ENCODE measurements at places on chromosomes 1 and 21.

- no peak for DNase-seq
These were observed 607 bp downstream of the BTG3 start for GRCh38 chr21:17612023-17612564.

DNA sequence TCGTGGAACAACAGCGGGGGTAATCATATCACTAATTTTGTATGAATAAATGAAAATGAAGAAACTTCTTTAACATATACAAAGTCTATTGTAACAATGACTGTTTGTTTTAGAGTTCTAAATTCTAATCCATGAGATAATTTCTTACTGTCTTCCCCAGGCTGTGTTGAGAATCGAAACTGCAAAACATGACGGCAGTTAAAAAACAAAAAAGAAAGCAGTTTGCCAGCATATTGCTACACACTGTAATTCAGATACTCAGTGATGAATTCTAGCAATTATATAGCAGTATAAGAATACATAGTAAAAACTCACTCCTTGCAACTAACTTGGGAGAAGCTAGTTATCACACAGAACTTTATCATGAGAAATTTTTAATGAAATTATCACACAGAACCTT is 22.1 kb downstream of the INSL5 start:
- DNase-seq = no peak

DNA sequence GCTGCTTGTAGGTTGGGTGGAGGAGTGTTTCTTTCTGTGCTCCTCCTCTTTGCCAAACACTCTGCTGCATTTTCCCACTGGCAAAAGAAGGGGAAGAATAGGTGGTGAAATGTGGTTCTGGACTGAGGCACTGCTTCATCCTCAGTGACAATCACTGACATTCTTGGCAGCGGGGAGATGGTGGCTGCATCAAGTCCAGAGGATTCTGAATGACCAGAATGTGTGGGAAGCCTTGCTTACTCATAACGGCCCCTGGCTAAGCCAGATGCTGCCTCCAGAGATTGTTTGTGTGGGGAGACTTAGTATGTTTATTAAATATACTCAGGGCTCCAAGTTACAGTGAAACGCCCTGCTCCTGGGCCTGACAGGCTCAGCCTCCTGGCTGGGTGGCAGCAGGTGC is 160.3 kb downstream of the CACNA1E start:
- DNase-seq = no peak

- DNase-seq = no peak
These were observed 147.9 kb upstream of the POU3F1 start for GRCh38 chr1:38194472-38194871.

- DNase-seq = no peak
These were observed 32.6 kb downstream of the TMEM200B start for GRCh38 chr1:29090937-29091618.

DNA sequence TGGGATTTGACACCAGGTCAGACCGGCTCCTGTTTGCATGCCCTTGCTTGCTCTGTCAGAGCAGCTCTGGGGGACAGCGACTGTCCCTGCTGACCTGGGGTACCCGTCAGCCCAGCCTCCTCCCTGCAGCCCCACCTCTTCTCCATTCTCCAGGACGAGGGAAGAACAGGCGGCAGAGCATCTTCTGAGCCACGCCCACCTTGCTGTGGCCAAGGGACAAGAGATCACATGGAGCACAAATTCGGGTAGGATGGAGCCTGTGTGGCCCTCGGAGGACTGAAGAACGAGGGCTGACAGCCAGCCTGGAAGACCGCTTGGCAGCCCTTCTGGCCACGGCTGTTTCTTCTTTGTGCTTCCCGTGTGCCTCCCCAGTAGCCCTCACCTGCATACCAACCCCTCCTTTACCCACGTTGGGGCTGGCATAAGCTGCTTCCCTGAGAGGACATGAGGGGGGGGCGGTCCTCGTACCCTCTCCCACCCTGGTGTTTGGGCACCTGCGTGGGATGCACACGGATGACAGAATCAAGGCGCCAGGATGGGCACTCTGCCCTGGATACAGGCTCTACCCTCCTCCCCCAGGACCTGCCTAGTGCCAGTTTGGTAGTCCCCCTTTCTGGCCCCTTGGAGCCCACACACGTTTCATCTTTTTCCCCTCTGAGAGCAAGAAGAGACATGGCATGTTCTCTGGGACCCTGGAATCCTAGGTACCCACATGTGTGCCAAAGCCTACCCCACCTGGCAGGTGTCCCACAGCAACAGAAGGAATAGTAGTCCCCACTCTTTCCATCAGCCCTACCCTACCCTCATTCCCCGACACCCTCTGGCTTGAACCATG is 26.9 kb downstream of the CDK18 start:
- no peak for DNase-seq

DNA sequence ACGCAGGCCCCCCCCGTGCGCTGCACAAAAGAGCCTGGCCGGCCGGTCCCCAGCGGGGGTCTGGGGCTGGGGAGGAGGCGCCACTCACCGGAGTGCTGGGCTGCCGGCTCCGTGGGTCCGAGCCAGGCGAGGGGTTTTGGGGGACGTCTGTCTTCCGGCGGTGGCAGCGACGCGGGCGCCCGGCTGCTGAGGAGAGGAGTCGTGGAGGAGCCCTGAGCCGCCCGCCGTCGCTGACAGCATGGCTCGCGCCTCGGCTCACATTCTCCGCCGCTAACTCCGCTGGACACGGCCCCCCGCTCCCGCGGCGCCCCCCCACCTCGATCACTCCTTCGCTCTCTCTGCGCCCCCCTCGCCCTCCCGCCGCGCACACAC is 649 bp downstream of the AHDC1 start:
- DNase-seq = no peak

GRCh38 chr1:240107058-240107684 is 15.5 kb downstream of the FMN2 start:
- DNase-seq = no peak

GRCh38 chr1:27879374-27880082 is 7.2 kb downstream of the THEMIS2 start:
- no peak for DNase-seq

DNA sequence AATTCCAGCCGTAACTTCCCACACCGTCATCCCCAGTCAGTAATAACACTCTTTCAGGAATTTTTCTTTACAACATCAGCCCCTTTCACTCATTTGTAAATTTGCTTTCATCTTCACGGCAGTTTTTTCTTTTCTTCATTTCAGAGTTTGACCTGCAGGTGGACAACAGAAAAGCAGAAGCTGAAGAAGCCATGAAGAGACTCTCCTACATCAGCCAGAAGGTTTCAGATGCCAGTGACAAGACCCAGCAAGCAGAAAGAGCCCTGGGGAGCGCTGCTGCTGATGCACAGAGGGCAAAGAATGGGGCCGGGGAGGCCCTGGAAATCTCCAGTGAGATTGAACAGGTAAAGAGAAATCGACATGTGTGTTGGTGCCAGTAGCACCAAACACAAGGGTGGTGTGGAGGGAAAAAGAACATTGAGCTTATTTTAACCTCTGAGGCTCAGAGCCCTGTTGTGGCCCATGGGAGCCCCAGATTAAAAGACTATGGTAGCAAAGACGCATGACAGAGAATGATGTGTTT is 53.2 kb downstream of the LAMC2 start:
- DNase-seq = no peak

DNA sequence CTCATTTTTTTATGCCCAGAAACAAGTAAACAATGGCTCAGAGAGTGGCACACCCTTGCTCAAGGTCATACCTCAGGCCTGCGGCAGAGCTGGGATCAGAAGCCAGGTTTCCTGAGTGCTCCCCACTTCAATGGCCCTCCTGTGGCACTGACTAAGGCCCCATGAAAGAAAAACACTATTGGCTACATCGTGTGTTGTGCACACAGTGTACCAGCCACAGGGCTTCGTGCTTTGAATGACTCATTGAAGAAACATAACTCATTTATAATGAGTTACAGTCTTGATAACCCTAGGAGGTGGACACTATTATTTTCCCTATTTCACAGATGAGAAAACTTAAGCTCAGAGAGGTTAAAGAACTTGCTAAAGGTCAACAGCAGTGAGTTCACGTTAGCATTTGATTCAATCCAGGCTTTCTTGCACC is 91.2 kb downstream of the TRABD2B start:
- DNase-seq = no peak

GRCh38 chr21:40187244-40187643 is 320.0 kb downstream of the PCP4 start:
- DNase-seq = no peak

GRCh38 chr1:50246869-50247268 is 138.1 kb downstream of the ELAVL4 start:
- DNase-seq = no peak

DNA sequence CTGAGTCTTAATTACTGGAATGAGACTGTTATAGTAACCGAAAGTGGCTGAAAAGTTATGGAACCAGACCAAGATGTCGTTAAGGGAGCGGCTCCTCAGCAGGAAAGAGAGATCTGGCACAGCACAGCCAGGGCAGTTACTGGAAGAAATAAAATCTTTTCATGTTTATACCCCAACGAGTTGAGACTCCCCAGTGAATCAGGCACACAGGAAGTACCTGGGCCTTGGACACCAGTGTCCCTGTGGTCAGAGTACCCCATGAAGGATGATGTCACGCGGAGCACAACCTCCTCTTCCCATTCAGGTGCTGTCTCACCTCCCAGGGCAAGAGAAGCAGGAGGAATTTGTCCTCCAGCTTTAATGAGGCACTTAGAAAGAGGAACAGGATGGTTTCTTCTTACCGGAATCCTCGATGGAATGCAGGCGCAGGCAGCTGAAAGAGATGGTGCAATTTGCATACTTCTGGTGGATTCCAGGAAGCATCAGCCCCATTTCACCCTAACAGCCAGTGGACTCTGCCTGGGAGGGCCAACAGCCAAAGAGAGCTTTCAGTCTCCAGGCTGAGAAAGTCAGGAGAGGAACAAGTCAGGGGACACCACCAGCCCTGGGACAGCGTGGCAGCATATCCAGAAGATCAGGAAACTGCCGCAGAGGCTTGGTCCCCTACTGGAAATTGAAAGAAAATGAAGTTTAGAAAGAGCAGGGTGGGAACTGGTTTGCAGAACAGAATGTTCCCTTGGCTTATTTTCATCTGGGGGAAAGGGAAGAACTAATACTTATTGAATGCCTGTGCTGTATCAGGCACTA is 35.9 kb upstream of the CTTNBP2NL start:
- DNase-seq = peak; percentile 32

- no peak for DNase-seq
These were observed 46.3 kb downstream of the RNF115 start for GRCh38 chr1:145777357-145778145.

GRCh38 chr1:16243936-16244649 is 7.1 kb upstream of the CPLANE2 start:
- DNase-seq = peak; percentile 81

DNA sequence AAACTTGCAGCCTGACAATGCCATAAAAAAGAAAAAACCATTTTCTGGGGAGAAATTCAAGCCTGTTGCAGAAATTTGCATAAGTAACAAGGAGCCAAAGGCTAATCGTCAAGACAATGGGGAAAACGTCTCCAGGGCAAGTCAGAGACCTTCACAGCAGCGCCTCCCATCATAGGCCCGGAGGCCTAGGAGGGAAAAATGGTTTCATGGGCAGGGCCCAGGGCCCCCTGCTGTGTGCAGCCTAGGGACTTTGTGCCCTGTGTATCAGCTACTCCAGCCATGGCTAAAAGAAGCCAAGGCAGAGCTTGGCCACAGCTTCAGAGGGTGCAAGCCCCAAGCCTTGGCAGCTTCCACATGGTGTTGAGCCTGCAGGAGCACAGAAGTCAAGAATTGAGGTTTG is 369.5 kb downstream of the NTNG1 start:
- DNase-seq = no peak

GRCh38 chr1:29284961-29285560 is 48.7 kb downstream of the PTPRU start:
- DNase-seq = no peak

DNA sequence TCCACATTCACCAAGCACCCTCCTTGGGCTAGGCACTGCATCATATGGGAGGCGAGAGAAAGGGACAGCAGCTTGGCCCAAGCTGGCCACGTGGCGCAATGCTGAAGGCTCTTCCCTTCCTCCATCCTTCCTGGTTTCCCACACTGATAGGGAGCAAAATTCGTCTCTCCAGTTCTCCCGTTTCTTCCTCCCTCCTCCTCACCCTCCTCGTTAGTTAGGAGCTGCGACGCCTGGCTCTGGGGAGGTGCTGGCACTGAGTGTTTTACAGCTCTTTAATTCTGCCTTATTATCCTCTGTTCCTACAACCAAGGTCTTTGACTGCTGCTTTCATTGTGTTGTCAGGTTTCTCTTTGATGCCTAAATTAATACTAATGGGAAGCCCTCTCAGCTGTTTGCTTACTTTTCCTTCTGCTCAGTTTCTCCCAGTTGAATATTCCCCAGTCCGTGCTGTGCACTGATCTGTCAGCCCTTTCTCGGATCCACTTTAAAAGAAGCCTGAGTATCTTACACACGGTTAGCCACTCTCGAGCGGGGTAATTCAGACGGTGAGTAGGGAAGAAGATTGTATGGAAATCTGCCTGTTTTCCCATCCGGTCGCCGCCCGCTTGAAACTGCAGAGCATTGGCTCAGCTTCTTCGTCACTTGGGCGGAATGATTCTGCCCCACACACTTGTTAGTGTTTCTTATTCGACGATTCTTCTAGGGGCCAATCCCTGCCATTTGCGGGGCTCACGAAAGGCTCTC is 56.2 kb upstream of the SMYD2 start:
- DNase-seq = peak; percentile 5

DNA sequence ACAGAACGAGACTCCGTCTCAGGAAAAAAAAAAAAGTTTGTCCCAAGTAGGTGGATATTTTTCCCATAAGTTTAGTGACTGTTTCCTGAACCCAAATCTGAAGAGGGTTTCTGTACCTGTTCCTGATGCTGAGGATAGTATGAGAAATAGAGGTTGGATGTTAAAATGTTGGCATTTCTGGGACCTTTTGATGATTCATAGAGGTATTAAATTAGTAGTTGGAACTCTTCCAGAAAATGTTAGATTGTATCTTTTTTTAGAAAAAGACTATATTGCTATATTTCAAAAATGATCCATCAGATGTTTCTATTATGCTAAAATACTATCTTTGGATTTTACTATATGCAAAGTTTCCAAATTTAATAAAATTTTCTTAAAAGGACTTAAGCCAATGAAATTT is 2.9 kb upstream of the CENPL start:
- DNase-seq = no peak

Data from midbrain (tissue), 1 donor.